ENCODE measurements at places on chromosomes 16 and 17.

DNA sequence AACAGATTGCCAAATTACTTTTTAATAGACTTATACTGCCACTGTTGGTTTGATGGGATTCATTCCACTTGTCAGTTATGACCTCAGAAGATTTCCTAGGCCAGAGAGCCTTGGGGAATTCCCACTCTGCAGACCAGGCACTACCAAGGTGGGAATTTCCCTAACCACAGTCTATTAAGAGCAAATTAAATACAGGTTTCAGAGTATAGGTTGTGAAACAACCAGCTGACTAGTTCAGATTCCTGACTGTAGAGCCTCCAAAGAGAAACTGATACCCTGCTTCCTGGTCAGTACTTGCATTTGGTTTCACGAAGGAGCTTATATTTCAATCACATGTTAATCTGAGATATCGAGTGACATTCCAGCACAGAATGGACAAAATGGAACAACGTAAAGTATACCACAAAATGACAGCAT, 186.5 kb downstream of the STX8 start:
- no peak for DNase-seq

- DNase-seq, result no peak
Measured at GRCh38 chr16:74868501-74868900, 93.9 kb upstream of the FA2H start.

GRCh38 chr17:76390003-76390421, 5.6 kb downstream of the SPHK1 start:
- DNase-seq, result no peak

DNA sequence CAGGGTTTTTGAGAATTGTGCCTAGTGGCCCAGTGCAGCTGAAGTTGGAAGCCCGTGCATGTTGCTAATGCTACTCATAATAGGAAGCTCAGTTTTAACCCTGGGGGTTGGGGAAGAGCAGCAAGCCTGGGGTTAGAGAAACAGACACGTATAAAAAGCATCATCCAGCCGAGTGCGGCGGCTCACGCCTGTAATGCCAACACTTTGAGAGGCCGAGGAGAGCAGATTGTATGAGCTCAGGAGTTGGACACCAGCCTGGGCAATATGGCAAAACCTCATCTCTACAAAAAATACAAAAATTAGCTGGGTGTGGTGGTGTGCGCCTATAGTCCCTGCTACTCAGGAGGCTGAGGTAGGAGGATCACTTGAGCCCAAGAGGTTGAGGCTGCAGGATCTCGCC, 2.3 kb upstream of the CLUH start:
- DNase-seq, result no peak

- DNase-seq, result no peak
Measured at GRCh38 chr17:50477976-50478375, 684 bp upstream of the RSAD1 start.

- no peak for DNase-seq
Measured at GRCh38 chr16:89190150-89190958, 10.0 kb downstream of the SLC22A31 start.

DNA sequence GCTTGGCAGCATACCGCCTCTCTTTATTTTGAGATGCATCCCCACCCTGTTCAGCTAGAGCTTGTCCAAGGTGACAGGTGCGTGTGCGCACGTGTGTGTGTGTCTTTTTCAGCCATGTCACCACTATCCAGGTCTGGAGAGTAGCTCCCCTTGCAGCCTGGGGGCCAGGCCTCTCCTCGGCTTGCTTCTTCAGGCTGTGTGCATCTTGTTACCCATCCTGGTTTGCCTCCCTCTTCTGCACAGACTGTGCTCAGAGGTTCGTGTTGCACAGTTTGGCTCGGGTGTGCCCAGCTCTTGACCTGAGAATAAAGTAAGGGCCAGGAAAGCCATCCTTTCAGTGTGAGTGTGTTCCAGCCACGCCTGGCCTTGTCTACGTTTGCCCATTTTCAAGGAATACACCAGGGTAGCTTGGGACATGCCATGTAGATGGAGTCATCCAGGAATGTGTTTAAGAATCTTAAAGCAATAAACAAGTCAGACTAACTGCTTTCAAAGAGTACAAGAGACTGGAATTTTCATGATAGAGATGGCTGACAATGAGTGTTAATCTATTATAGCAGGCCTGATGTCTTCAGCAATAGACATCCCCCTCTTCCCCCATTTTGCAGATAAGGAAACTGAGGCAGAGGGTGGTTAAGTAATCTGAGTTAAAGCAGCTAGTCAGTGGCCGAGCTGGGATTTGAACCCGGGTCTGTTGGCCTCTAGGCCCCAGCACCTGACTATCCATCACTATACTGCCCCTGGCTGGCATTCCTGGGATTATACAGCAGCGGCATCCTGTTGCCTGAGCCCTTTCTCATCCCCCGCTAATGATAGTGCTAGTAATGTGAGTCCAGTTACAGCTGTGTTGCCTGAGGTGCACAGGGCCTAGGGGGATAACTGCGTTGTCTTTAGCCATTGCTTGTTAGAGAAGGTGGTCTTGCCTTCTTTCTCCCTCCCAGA, 77.9 kb downstream of the KSR1 start:
- no peak for DNase-seq

DNA sequence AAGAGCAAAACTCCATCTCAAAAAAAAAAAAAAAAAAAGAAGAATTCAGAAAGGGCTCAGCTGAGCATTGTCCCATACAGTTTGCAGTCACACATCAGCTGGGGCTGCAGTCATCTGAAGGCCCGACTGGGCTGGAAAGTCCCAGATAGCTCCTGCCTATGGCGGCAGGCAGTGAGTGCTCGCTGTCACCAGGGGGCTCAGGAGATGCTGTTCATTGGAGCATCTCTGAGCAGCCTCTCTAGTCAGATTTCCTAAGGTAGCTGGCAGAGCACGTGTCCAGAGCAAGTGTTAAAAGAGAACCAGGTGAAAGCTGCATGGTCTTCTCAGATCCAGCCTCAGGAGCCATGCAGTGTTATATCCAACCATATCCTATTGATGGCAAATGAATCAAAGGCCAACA, 75.8 kb downstream of the WSCD1 start:
- no peak for DNase-seq

GRCh38 chr17:40266882-40267281, 20.8 kb upstream of the CDC6 start:
- DNase-seq, result no peak

DNA sequence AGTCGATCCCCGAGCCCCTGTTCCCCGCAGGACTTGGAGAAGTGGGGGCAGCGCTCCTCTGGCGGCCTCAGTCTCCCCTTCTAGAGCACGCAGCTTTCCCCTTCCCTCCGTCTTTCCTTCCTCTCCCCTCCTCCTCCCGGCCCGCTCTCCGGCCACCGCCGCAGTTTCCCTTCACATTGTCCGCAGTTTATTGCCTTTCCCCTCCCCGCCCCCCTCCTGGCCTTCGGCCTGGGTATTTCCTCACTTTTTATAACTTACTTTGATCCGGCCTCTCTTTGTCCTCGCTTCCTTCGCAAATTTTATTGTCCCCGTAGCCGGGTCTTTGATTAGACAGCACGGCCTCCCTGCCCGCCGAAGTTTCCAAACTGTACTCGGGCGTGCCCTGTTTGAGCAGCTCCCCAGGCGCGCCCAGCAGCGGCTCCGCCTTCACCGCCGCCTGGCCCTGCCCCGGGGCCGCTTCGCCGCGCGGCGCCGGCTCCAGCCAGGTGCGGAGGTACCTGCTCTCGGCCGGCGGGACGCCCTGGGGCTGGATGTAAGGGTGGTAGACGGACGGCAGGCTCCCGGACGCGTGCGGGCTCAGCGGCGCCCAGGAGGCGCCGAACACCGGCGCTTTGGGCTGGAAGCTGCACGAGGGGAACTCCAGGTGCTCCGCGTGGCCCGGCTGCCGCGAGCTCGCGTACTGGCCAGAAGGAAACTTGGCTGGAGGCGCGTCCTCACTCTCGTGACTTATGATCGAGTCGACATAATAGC, 488 bp downstream of the HOXB9 start:
- DNase-seq, result no peak

- DNase-seq, result no peak
Measured at GRCh38 chr16:85381738-85382592, 231.2 kb upstream of the GSE1 start.

DNA sequence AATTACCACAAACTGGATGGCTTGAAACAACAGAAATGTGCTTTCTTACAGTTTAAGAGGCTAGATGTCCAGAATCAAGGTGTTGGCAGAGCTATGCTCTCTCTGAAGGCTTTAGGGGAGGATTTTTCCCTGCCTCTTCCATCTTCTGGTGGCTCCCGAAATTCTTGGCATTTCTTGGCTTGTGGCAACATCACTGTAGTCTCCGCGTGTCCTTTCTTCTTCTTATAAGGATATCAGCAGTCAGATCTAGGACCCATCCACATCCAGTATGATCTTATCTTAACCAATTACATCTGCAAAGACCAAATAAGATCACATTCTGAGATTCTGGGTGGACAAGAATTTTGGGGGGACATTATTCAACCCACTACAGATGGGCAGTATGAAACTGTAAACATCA, 119.2 kb upstream of the PMFBP1 start:
- DNase-seq, result no peak

DNA sequence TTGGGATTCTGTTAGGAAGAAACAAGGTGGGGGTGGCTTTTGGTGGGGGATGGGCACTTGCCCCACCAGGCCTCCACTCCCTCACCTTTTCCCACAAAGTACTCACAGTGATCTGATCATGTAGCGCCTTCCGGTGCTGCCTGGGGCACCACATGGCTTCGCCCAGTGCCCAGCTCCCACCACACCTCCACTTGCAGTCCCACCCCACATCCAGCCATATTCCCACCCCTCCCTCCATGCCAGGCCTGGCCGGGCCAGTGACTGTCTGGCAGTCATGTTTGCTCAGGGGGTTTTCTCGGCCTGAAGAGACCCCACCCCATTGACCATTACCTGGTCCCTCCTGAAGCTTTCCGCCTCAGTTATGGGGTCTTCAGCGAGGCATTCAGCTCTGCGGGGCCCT, 201.5 kb downstream of the SPECC1 start:
- DNase-seq, result no peak

GRCh38 chr16:82363026-82363816, 193.2 kb upstream of the MPHOSPH6 start:
- DNase-seq, result no peak

- DNase-seq, result no peak
Measured at GRCh38 chr17:67601897-67602296, 115.8 kb upstream of the NOL11 start.

- no peak for DNase-seq
Measured at GRCh38 chr17:364766-365165, 12.2 kb upstream of the RPH3AL start.

DNA sequence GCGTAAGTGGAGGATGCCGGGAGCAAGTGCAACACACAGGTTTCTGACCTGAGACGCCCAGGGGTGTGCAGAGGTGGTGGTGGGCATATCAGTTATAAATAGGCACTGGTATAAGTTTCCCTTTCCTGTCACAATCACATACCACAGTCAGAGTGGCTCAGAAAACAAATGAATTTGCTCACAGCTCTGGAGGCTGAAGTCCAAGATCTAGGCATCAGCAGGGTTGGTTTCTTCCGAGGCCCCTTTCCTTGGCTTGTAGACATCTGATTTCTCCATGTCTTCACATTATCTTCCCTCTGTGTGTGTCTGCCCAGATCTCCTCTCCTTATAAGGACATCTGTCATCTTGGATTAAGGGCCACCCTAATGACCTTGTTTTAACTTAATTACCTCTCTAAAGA, 250.5 kb upstream of the TNRC6C start:
- DNase-seq, result no peak

DNA sequence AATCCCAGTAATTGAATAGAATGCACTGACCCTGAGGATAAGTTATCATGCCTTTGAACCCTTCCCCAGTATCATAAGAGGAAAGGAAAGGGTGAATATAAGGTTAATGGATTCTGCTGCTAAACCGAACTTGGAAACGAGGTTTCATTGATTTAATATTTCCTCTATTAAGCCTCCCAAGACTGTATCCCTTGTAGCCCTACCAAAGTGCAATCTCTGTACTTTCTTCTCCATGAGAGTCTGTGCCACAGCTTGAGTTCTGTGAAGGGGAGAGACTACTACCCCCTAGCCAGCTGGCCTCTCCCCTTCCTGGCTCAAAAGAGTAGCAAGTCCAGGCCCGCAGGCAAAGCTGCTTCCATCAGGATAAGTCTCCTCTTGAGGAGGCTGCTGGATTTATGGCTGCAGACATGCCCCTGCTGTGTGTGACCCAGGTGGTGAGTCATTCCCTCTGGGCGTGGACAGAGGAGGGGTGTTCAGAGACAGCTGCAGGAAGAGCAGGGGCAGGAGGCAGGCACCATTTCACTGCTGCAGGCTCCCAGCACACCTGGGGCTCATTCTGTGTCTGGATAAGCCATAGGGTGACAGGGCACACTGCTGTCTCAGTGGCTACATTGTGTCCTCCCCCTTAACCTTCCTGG, 58.4 kb downstream of the TOM1L2 start:
- peak; percentile 5 for DNase-seq

DNA sequence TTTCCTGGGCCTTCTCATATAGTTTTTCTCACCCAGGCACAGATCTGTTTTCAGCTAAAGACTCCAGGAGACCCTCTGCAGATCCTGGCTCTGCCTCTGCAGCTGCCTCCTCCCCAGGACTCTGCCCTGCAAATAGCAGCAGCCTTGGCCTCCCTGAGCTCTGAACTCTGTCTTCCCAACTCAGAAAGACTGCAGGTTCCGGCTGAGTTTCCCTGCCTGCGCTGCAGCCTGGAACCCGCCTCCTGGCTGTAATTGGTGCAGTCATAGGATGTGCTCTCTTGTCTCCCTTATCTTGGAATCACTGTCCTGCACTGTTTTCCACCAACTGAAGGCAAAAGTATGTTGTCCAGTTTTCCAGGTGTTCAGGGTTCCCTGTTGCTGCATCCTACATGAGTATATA, 14.3 kb upstream of the DNASE1 start:
- DNase-seq, result no peak

DNA sequence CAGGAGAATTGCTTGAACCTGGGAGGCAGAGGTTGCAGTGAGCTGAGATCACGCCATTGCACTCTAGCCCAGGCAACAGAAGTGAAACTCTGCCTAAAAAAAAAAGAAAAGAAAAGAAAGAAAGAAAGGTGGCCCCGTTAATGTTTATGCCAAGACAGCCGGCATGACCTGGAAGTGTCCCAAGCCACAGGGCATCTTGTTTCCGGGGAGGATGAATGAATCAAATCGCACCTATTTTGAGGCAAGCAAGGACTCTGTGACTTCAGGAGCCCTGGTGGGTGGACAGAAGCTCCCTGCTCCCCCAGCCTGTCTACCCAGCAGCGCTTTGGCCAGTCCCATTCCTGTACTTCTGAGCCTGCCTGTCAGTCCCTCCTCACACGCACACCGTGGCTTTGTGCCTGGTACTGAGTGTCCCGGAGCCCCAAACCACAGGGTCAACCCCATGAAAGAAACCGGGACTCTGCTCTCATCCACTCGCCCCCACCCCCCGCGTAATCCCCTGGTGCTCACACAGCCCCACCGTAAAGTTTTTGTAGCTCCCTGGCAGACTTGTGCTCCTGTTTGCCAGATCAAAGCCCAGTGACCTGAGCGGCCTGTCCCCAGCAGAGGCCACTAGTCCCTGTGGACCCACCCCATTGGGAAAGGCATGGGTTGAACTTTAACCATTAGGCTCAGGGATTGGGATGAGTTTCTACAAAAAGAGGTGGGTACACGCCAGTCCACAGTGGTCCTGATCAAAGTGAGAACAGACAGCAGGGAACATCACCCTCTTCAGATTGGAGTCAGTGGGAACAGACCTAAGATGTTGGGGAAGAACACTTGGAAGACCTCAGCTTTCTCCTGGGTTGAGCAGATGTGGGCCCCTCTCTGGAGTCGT, 19.3 kb downstream of the CD2BP2 start:
- no peak for DNase-seq

GRCh38 chr16:48555155-48555554, 54.8 kb downstream of the N4BP1 start:
- DNase-seq, result no peak

All from stimulated activated CD8-positive, alpha-beta memory T cell treated with anti-CD3 and anti-CD28 coated beads, Interleukin-15, amount 100 ng/mL, for 48 hours (primary cell).